ENCODE measurements at places on chromosomes 7 and 10. TPM values are rescaled to one million over a fixed set of nuclear protein-coding genes. Genes with fewer than 3 reads are reported as not detected.

The SNX10 gene
- total RNA-seq, result 9.8 TPM

The SORCS1 gene
- not detected for total RNA-seq

The STEAP4 gene
- total RNA-seq, result 12.1 TPM

The UPK3B gene
- 16.8 TPM for total RNA-seq

The SPDYE9 gene
- total RNA-seq, result not detected

The EPDR1 gene
- total RNA-seq, result 5.4 TPM

The AGBL3 gene
- 4.3 TPM for total RNA-seq

- H3K4me3 ChIP-seq, result no peak overlapping the region
- no peaks in the 10 kb centered on the region for H3K36me3 ChIP-seq
- no peak overlapping the region for H3K27ac ChIP-seq
- H3K27me3 ChIP-seq, result no peaks in the 10 kb centered on the region
- no peaks in the 10 kb centered on the region for H3K4me1 ChIP-seq
Measured at GRCh38 chr10:132162021-132162531, 24.7 kb upstream of the DPYSL4 start.

GRCh38 chr7:142579946-142580345 is 169.3 kb upstream of the PRSS1 start:
- H3K36me3 ChIP-seq, result no peaks in the 10 kb centered on the region
- H3K27me3 ChIP-seq, result no peaks in the 10 kb centered on the region
- H3K4me1 ChIP-seq, result peaks cover 34% of the 10 kb centered on the region
- no peak overlapping the region for H3K4me3 ChIP-seq
- H3K27ac ChIP-seq, result no peak overlapping the region
- no peak for DNase-seq

GRCh38 chr10:24556750-24557742 is 166.6 kb downstream of the ARHGAP21 start:
- H3K4me1 ChIP-seq, result no peaks in the 10 kb centered on the region
- no peak overlapping the region for H3K27ac ChIP-seq
- DNase-seq, result peak; percentile 47
- H3K27me3 ChIP-seq, result no peaks in the 10 kb centered on the region
- H3K4me3 ChIP-seq, result no peak overlapping the region

- no peak for DNase-seq
- no peak overlapping the region for H3K4me3 ChIP-seq
- no peaks in the 10 kb centered on the region for H3K27me3 ChIP-seq
- no peak overlapping the region for H3K27ac ChIP-seq
- H3K4me1 ChIP-seq, result peaks cover 72% of the 10 kb centered on the region
- H3K36me3 ChIP-seq, result no peaks in the 10 kb centered on the region
Measured at GRCh38 chr10:74926791-74927585, 100.6 kb downstream of the KAT6B start.

DNA sequence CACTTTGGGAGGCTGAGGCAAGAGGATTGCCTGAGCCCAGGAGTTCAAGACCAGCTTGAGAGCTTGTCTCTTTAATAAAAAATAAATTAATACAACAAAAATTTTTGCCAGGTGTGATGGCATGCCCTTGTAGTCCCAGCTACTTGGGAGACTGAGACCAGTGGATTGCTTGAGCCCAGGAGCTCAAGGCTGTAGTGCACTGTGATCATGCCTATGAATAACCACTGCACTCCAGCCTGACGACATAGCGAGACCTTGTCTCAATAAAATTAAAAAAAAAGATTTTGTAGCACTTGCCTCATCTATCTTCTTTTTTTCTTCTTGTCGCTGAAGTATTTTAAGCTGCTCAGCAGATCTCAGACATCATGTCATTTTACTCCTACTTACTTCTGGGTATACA is 26.3 kb downstream of the CREM start:
- H3K27me3 ChIP-seq, result no peaks in the 10 kb centered on the region
- no peaks in the 10 kb centered on the region for H3K36me3 ChIP-seq
- H3K4me1 ChIP-seq, result no peaks in the 10 kb centered on the region
- no peak overlapping the region for H3K27ac ChIP-seq
- no peak overlapping the region for H3K4me3 ChIP-seq

- no peak overlapping the region for H3K27ac ChIP-seq
- no peaks in the 10 kb centered on the region for H3K4me1 ChIP-seq
- no peaks in the 10 kb centered on the region for H3K27me3 ChIP-seq
- DNase-seq, result no peak
Measured at GRCh38 chr10:97390091-97390490, 11.0 kb downstream of the RRP12 start.

DNA sequence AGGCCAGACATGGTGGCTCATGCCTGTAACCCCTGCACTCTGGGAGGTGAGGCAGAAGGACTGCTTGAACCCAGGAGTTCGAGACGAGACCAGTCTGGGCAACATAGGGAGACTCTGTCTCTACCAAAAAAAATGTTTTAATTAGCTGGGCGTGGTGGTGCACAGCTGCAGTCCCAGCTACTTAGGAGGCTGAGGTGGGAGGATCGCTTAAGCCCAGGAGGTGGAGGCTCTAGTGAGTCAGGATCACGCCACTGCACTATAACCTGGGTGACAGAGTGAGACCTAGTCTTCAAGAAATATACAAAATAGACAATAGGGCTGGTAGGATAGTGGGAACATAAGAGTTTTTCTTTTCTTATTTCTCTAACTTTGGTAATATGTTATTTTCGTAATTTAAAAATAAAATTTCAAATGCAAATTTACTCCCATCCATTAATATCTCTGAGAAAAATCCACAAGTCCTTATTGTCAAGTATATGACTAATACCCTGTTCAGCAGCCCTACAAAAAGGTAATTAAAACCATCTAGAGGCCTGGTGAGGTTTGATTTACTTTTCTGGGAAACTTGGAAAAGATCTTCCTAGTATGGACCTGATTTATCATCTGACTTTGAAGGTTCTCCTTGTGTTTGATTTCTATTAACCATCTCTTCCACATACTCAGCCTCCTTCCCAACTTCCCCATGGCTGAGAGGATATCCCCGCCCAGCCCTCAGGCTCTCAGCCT is 50.0 kb downstream of the CREB3L2 start:
- H3K27me3 ChIP-seq, result no peaks in the 10 kb centered on the region
- no peak overlapping the region for H3K4me3 ChIP-seq
- peak overlapping the region; percentile 90 for H3K27ac ChIP-seq

- H3K27me3 ChIP-seq, result no peaks in the 10 kb centered on the region
- peak; percentile 52 for DNase-seq
- H3K27ac ChIP-seq, result peak overlapping the region; percentile 77
- peaks cover 27% of the 10 kb centered on the region for H3K4me1 ChIP-seq
Measured at GRCh38 chr7:141737118-141737835, 881 bp upstream of the SSBP1 start.

- H3K4me1 ChIP-seq, result no peaks in the 10 kb centered on the region
- no peak for DNase-seq
- no peak overlapping the region for H3K27ac ChIP-seq
Measured at GRCh38 chr7:93015779-93016481, 101.8 kb downstream of the SAMD9 start.

GRCh38 chr10:24370877-24371276 is 161.9 kb downstream of the KIAA1217 start:
- no peak overlapping the region for H3K27ac ChIP-seq
- DNase-seq, result no peak
- no peaks in the 10 kb centered on the region for H3K27me3 ChIP-seq
- H3K4me3 ChIP-seq, result no peak overlapping the region
- H3K4me1 ChIP-seq, result no peaks in the 10 kb centered on the region

- no peak within 1 kb of the TSS for H3K4me3 ChIP-seq
- peaks cover 61% of the 10 kb centered on the region for H3K27me3 ChIP-seq
- no peaks in the 10 kb centered on the region for H3K36me3 ChIP-seq
Measured at GRCh38 chr7:158587162-158588084, at the start of gene PTPRN2. TSS of gene PTPRN2 (minus strand) at chr7:158587823.

DNA sequence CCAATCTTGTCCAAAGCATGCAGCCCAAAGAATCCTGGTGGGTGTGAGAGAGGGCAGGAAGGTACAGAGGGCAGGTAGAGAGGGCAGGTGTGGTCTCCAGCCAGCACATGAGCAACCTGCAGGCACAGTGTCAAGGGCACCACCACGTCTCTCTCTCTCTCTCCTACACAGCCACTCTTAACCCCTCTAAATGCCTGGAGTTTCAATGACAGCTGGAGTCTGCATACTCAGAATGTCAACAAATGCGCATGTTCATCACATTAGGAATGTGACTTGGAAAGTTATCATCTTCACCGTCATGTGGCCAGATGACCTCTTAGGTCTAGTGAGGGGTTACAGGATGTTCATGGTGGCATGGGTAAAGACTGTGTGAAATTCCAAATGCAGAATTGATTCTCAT is 456.8 kb downstream of the SORCS1 start:
- no peak overlapping the region for H3K4me3 ChIP-seq
- no peaks in the 10 kb centered on the region for H3K4me1 ChIP-seq
- no peaks in the 10 kb centered on the region for H3K36me3 ChIP-seq
- H3K27ac ChIP-seq, result no peak overlapping the region

- no peak for DNase-seq
- H3K4me1 ChIP-seq, result no peaks in the 10 kb centered on the region
- no peak overlapping the region for H3K4me3 ChIP-seq
- no peaks in the 10 kb centered on the region for H3K27me3 ChIP-seq
- H3K27ac ChIP-seq, result no peak overlapping the region
- H3K36me3 ChIP-seq, result no peaks in the 10 kb centered on the region
Measured at GRCh38 chr7:22762866-22763265, 35.9 kb downstream of the IL6 start.

GRCh38 chr7:81407094-81407493 is 362.8 kb downstream of the HGF start:
- no peak overlapping the region for H3K4me3 ChIP-seq
- no peak overlapping the region for H3K27ac ChIP-seq
- no peaks in the 10 kb centered on the region for H3K4me1 ChIP-seq
- H3K36me3 ChIP-seq, result no peaks in the 10 kb centered on the region
- DNase-seq, result no peak
- no peaks in the 10 kb centered on the region for H3K27me3 ChIP-seq

DNA sequence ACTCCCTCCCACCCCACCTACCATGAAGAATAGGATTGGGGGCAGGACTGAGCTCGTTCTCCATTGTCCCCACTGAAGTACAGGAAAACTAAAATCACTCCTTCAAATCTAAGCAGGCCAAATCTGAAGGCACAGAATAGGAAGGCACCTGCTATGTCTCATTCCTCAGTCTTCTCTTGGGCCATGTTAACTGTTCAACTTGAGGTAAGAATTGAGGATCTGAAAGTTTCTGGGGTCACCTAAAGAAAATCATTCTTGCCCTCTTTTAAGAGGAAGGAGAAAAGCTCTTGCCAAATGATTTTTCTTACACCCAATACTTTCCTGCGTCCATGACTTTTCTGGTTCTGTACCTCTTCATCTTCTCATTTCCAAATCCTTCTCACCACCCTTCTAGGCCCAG is 4.9 kb downstream of the CPN1 start:
- no peak overlapping the region for H3K4me3 ChIP-seq
- DNase-seq, result no peak
- no peaks in the 10 kb centered on the region for H3K4me1 ChIP-seq
- no peaks in the 10 kb centered on the region for H3K27me3 ChIP-seq
- no peaks in the 10 kb centered on the region for H3K36me3 ChIP-seq
- H3K27ac ChIP-seq, result no peak overlapping the region

DNA sequence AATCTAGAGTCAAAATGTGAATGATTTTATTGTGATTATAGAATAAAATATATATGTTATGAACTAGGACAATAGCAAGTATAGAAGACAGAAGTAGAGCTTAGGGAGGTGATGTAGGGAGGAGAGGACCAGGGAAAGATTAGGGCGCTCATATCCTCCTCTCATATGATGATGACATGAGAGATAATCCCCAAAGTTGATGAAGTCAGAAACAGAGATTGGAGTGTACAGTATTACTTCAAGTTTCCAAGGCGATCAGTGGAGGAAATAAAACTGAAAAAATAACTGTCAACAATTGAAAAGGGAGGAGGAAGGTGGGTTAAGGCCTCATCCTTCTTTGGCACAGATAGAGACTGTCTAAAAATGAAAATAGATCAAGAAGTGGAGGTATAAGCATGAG is 14.9 kb downstream of the MACROH2A2 start:
- H3K4me3 ChIP-seq, result no peak overlapping the region
- H3K27me3 ChIP-seq, result peaks cover 17% of the 10 kb centered on the region
- H3K27ac ChIP-seq, result no peak overlapping the region

DNA sequence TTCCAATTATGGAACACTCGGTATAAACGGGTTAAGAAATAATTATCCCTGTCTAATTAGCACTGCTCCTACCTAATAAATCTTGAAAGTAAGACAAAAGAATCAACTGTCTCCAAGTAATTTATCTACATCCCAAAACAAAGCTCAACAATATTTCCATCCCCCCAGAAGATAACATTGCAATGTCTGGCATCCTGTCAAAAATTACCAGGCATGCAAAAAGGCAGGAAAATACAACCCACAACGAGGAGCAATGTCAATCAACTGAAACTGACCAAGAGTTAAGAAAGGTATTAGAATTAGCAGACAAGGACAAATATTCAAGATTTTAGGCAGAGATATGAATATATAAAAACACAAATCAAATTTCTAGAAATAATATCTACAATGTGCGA is 84.5 kb upstream of the SVIL start:
- H3K4me1 ChIP-seq, result peaks cover 34% of the 10 kb centered on the region
- DNase-seq, result no peak
- H3K36me3 ChIP-seq, result peaks cover 13% of the 10 kb centered on the region
- no peaks in the 10 kb centered on the region for H3K27me3 ChIP-seq
- peak overlapping the region; percentile 50 for H3K27ac ChIP-seq
- no peak overlapping the region for H3K4me3 ChIP-seq

DNA sequence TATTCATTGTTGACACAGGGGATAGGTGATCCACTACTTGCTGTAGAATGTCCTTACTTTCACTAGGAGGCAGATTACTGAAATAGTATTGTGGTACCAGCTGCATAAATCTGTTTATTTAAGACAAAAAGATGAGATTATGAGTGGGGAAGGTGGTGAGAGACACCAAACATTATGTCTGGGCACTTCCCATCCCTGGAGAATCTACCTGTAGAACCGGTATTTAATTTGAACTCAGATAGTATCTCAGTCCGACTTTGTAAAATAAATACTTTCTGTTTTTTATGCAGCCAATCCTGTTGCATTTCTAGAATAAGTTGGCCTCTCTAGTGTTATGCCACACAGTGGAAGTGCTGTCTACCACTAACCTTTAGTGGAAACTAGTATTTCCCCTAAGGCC is 13.4 kb downstream of the BCCIP start:
- H3K27ac ChIP-seq, result no peak overlapping the region
- no peaks in the 10 kb centered on the region for H3K36me3 ChIP-seq

- H3K27ac ChIP-seq, result no peak overlapping the region
- peaks cover 33% of the 10 kb centered on the region for H3K27me3 ChIP-seq
- no peaks in the 10 kb centered on the region for H3K36me3 ChIP-seq
- H3K4me3 ChIP-seq, result no peak overlapping the region
Measured at GRCh38 chr7:148105853-148106252, 484.7 kb upstream of the C7orf33 start.
